ENCODE measurements at places on chromosomes 1 and 21.

GRCh38 chr1:166479052-166479631 lies 312.3 kb upstream of the FAM78B start:
- DNase-seq = no peak

DNA sequence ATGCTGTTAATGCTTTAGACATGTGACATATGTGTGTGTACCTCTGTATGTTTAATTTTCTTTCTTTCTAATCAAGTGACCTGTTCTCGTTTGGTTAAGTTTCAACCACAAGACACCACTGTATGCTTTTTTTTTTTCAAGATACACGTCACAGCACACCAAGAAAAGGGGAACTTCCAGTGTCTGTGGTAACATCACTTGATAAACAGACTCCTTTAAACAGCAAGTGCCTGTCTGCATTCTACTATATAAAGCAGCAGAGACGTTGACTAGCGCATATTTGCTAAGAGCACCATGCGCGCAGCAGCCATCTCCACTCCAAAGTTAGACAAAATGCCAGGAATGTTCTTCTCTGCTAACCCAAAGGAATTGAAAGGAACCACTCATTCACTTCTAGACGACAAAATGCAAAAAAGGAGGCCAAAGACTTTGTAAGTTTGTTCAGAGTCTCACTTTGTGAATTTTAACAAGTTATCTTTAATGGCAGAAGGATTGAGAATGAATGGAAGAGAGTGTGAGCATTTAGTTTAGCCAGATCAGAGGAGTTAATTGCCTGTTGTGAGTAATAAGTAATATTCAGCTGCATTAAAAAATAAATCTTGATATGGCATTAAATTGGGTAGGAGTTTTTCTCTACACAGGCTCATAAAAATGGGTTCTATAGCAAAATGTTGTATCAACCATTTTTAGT lies at the start of gene RGS1:
Gene RGS1, plus strand, starts transcription at position 275 of the 691 bp plus-strand sequence. Its CDS starts 20 bp downstream, at position 295.
- peak; percentile 5 for DNase-seq

- peak; percentile 91 for DNase-seq
These were observed 267.5 kb upstream of the RAB4A start for GRCh38 chr1:229003233-229004031.

DNA sequence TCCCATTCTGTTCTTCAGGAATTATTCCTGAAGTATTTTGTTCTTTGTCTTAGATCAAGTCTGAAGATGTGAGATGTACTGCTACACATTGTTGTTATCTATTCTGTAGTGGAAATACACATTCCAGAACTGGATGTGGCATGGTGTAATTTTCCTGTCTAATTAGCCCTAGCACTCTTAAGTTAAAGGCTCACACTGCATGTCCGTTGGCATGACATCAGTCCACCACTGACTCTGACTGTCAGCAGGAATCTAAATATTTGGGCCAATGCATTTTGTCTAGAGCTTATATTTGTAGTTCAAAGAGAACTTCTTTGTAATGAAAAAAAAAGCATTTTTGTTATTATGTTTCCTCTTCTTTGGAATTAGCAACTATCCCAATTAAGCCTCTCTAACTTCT lies 201.0 kb downstream of the S1PR1 start:
- no peak for DNase-seq

DNA sequence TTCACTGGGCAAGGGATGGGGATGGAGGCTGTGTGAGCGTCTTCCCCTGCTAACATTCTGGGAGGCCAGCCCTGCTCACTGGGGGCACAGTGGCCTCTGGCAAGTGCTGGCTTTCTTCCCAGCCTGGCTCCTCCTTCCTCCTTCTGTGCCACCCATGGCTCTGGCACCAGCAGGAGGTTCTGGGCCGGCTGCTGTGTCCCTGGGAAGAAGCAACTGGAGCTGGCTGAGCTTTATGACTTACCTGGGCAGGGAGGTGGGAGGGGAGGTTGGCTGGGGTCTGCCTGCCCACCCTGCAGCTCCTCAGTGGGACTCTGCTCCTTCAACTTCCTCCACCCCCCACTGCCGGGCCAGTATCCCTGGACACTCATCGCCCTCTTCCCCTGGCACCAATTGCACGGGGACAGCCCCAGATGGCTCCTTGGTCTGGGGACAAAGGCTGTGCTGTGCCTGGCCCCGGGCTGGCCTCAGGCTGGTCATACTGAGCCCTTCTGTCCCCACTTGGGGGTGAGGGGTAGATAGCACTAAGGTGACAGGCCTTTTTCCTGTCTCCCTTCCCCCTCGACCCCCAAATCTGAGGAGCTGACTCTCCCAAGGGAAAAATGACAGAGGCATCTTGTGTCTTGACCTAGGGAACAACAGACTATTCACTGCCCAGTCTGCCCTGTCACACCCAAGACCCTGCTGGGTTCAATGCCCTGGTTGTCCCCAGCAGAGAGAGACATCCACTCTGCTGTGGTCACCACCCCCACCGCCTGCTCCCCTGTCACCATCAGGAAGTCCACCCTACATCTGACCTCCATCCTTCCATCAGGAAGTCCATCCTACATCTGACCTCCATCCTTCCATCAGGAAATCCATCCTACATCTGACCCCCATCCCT lies 14.4 kb downstream of the CDK18 start:
- DNase-seq = peak; percentile 95

DNA sequence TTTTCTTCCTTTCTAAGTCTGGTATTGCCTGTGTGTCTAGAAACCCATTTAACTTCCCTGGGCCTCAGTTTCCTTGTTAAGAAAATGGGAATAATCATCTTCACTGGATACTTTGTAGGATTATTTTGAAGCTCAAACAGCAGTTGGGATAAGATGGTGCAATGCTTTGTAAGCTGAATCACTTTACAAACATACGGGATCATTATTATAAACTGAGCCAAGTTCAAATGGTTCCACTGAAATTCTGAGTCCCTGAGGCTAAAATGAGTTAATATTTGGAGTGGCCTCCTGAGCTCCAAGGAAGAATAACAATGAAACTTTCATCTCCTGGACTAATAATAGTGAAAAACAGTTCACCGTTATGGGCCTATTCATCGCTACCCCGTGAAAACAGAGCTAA lies 388.0 kb downstream of the PLPP3 start:
- no peak for DNase-seq

GRCh38 chr1:222167111-222167510 lies 380.8 kb downstream of the HHIPL2 start:
- no peak for DNase-seq

DNA sequence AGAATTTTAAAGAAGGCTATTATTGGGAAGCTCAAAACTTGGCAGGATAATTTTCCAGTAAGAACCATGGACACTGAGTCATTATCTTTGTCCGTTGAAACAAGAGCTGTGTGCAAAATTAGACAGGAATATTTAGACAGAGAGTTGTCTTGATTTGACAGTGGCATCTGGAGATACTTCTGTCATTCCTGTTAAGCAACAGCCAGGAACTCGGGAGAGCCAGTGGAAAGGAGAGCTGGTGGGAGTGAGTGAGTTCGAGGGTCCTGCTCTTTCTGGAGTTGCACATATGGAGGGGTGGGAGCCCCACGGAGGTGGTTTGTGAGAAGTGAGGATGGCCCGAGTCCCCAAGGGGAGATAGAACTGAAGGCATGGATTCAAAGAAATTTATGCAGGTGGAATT lies 3.1 kb downstream of the COQ8A start:
- DNase-seq = no peak

GRCh38 chr1:151137789-151138188 lies 8.6 kb downstream of the SEMA6C start:
- no peak for DNase-seq

DNA sequence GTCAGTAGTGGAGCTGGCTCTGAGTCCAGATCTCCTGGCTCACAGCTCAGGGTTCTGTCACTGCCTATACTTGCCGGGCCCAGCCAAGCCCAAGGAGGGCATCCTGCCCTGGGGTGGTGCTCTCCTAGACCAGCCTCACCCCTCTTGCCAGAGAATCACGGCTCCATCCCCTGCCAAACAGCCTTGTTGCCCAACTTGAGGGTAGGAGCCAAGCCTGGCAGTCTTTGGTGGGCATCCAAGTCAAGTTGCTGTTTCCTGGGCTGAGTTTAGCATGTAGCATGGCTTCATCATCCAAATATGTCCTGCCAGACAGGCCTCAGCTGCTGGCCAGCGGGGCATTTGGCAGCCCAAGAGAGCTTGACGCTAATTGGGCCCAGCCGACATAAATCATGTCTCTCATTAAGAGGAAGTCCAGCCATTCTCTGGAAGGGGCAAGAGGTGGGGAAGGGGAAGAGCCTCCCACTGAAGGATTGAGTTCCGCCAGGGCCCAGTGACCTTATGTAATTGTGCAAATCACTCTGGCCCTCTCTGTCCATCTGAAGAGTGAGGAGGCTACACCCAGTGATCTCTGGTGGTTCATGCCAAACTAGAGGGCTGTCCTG lies 22.6 kb upstream of the TRABD2B start:
- DNase-seq = no peak

- DNase-seq = no peak
These were observed 39.4 kb downstream of the GNG4 start for GRCh38 chr1:235610157-235610556.

- DNase-seq = no peak
These were observed 532 bp downstream of the CSF1 start for GRCh38 chr1:109910963-109911798.

DNA sequence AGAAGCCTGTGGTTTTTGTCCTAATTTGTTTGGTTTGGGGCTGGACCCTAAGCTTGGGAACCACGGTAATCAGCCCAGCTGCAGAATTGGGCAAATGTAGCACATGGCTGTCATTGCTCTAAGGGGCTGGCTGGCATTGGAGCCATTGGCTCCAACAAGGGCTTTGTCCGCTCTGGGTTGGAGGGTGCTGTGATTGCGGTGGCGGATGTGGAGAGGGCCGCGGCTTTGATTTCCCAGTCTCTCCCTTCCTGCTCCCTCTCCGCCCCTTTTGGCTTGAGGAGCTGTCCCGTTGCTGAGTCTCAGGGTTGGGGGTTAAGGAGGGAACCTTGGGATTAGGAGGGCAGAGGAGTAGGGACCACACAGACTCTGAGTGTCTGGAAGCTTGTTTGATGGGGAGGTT lies 91.7 kb upstream of the CD34 start:
- no peak for DNase-seq

DNA sequence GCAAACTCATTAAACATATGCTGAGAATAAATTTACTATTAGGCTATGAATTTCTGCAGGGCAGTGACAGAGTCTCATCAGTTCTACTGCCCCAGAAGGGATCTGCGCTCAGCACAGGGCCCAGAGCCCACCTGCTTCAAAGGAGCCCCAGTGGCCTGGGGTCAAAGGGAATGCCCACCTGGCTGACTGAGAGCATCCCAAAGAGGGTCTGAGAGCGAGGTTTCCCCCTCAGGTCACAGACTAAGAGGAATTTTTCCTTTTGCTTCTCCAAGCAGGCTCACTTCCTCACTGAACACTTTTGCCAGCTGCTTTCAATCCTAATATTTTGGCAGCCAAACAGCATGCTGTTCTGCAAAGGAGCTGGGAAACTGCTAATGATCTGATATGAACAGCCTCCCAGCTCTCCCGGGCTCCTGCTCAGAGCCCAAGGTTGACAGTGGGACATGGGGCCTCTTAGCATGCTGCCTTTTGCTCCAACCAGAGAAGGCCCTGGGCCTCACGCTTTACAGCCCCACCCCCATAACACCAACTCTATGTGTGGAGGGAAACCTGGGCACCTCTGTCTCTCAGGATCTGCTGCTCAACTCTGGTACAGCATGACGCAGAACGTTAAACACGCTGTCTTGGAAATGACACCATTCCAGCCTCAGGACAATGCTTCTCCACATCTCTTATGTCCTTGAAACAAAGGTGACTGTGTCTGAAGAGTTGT lies 70.7 kb upstream of the SYT6 start:
- DNase-seq = no peak

- DNase-seq = no peak
These were observed 37.1 kb downstream of the JUN start for GRCh38 chr1:58746757-58747156.

- no peak for DNase-seq
These were observed 23.4 kb upstream of the MEF2D start for GRCh38 chr1:156523801-156524480.

Data from hippocampal formation (tissue), 2 donors.